ENCODE measurements at places on chromosomes 16 and 17.

- no peak for DNase-seq
These were observed 24.7 kb downstream of the NSMCE1 start for GRCh38 chr16:27243725-27244362.

DNA sequence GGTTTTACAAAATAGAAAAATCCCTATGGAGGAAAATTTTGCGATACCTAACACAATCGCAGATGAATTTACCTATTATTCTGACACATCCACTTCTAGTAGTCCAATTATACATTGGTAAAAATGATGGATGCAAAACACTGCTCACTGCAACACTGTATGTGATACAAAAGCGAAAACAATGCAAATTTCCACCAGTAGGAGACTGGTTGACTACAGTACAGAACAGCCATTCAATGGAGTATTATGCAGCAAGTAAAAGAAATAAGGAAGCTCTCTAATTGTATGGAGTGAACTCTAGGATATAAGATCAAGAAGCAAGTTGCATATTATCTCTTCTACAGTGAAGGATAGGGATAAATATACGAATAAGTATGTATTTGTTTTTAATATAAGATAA is 48.5 kb downstream of the SETD6 start:
- DNase-seq, result peak; percentile 14

- DNase-seq, result no peak
These were observed 25.5 kb downstream of the MYOCD start for GRCh38 chr17:12691173-12691572.

- DNase-seq, result no peak
These were observed 53.9 kb upstream of the CHMP6 start for GRCh38 chr17:80937462-80938381.

- DNase-seq, result no peak
These were observed 130.2 kb downstream of the CPPED1 start for GRCh38 chr16:12673466-12673865.

GRCh38 chr17:77011173-77012011 is 129.4 kb upstream of the SEC14L1 start:
- peak; percentile 83 for DNase-seq

DNA sequence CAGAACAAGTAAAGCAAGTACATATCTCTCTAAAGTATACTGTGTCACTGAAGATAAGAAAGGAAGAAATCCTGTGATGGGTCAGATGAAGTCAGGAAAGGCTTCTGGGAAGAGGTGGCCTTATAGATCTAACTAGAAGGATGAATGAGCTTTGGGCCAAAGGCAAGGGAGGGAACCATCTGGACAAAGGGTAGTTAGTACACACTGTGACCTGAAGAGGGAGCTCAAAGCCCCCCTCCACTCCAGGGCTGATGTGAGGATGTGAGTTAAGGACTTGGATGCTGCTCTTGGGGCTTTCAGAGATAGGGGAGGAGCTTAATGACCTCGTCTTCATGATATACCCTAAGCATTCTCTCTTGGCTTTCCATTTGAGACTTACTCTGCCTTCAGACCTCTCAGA is 185.3 kb upstream of the CACNG3 start:
- DNase-seq, result peak; percentile 19

GRCh38 chr17:8059131-8059530 is 20.3 kb downstream of the ALOX15B start:
- no peak for DNase-seq

DNA sequence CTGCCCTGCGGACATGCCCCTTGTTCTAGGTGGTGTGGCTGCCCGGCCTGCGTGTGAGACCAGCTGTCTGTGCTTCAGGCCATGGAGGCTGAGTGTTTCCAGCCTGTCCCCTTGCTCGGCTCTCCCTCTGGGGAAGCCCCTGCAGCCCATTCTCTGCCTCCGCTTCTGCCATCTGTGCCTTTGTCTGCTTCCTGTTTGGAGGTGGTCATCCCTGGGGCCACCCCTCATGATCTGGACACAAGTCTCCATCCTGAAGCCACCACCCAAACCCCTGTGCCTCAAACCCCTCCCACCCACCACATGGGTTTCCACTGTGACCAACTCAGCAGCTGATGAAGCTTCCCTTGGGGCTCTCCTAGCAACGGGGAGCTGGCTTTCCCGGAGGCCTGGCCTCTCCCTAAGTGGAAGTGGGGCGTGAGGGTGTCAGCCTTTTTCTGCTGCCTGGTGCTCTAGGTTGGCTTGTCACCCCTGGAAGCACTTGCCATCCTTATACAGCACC is 184.9 kb downstream of the SEC14L1 start:
- DNase-seq, result no peak

- DNase-seq, result no peak
These were observed 715 bp downstream of the TLCD3A start for GRCh38 chr17:732902-733720.

Data from Kasumi-1 (cell line).